ENCODE measurements at places on chromosomes 13 and 19.

GRCh38 chr19:6226444-6227155 lies 53.2 kb downstream of the MLLT1 start:
- no peak for DNase-seq

DNA sequence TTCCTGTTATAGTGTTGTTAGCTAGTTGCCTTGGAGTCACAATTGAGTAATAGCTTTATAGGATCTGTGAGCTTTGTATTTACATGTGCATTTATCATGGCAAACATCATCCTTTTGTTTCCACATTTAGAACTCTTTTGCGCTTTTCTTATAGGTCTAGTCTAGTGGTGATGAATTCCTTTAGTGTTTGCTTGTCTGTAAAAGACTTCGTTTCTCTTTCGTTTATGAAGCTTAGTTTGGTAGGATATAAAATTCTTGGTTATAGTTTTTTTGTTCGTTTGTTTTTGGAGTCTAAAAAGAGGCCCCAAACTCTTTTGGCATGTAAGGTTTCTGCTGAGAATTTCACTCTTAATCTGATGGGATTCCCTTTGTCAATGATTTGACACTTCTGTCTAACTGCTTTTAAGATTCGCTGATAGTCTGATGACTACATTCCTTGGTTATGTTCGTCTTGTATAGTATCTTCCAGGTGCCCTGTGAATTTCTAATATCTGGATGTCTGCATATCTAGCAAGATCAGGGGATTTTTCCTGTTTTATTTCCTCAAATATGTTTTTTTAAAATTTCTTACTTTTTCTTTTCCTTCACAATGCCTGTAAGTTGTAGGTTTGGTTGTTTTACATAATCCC lies 20.2 kb downstream of the DNAJC3 start:
- no peak for DNase-seq

DNA sequence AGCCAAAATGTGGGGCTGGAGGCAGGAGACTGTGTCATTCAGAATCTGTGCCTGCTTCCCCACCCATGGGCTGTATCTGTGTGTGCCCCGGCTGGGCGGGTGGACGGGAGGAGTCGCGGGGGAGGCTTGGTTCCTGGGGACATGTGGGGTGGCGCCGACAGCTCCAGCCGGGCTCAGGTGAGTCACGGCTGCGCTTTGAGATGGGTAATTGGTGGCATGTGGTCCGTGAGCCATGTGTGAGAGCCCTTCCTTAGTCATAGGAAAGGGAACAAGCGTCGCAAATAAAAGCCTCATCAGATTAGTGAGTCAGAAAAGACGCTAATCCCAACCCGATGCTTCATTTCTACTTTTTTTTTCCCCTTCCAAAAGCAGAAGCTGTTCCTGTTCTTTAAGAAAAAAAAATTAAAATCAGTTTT lies 118.6 kb upstream of the ZNF536 start:
- DNase-seq = peak; percentile 83

- no peak for DNase-seq
Observed at GRCh38 chr19:23547816-23548430, 139.1 kb downstream of the ZNF675 start.

- no peak for DNase-seq
Observed at GRCh38 chr13:78836238-78836784, 177.4 kb upstream of the OBI1 start.

- DNase-seq = no peak
Observed at GRCh38 chr13:52665325-52665724, 12.7 kb downstream of the SUGT1 start.

DNA sequence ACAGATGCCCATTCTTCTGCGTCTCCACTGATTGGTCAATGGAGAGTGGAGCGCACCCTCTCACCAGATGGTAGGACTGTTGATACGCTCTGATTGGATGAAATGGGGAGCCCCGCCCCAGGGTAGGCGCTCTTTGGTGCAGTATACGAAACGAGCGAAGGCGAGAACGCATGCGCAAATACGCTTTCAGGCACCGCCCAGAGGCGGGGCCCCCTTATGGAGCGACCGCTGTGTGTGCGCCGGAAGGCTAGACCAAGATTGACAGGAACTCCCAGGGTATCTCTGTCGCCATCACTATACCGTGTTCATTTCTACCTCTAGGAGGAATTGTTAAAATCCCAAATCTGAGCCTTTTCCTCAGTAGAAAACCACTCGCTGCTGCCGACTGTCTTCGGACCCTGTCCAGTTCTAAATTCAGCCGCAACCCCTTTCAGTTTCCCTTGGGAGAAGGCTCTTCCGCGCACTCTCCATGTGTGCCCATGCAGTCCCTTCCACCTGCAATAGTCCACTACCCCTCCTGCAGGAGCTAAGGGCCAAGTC lies 720 bp upstream of the HNRNPL start:
- no peak for DNase-seq

DNA sequence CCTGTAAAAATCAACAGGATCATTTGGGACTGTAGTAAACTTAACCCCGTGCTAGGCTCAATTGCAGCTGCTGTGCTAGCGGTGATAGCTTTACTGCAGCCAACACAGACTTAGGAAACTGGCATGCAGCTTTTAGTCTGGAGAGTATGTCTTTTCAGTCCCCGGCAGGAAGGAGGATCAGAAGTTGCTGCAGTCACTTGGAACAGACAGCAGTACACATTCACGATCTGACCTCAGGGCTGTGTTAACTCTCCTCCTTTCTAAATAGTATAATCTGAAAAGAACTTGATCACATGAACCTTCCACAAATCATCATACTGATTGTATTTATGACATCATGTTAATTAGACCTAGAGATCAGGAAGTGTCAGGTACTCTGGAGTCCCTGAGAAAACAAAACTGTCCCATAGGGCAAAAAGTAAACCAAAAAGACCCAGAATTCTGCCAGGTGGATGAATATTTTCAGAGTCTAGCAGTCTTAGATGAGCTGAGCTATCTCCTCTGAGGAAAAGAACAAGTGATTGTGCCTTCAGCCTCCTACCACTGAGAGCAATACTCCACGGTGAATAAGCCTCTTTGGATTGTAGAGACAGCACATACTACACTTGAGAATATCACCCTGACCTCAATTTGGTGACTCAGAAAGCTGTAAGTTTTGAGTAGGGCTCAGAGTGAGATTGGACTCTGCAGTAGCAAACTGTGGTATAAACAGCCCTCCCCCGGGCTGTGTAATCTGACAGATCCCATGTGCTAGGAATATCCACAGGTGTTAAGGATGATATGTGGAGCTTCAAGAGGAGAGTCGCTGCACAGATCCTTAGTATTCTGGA lies 181.0 kb upstream of the GPR12 start:
- DNase-seq = no peak

GRCh38 chr19:37127999-37128820 lies 44.3 kb downstream of the ZNF585A start:
- DNase-seq = no peak

DNA sequence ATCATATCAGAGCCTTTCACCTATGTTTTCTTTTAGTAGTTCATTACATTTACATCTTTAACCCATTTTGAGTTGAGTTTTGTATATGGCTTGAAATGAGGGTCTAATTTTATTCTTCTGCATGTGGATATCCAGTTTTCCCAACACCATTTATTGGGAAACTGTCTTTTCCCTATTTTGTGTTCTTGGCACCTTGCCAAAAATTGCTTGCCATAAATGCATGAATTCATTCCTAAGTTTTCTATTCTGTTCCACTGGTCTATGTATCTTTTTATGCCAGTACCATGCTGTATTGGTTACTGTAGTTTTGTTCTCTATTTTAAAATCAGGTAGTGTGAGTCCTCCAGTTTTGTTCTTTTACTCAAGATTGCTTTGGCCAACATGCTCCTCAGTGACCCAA lies 144.0 kb upstream of the OBI1 start:
- DNase-seq = no peak

- no peak for DNase-seq
Observed at GRCh38 chr13:87128036-87128435, 543.1 kb upstream of the SLITRK5 start.

GRCh38 chr19:50377051-50377461 lies 799 bp downstream of the NR1H2 start:
- peak; percentile 66 for DNase-seq

- DNase-seq = no peak
Observed at GRCh38 chr13:48551329-48551728, 18.4 kb upstream of the RCBTB2 start.

DNA sequence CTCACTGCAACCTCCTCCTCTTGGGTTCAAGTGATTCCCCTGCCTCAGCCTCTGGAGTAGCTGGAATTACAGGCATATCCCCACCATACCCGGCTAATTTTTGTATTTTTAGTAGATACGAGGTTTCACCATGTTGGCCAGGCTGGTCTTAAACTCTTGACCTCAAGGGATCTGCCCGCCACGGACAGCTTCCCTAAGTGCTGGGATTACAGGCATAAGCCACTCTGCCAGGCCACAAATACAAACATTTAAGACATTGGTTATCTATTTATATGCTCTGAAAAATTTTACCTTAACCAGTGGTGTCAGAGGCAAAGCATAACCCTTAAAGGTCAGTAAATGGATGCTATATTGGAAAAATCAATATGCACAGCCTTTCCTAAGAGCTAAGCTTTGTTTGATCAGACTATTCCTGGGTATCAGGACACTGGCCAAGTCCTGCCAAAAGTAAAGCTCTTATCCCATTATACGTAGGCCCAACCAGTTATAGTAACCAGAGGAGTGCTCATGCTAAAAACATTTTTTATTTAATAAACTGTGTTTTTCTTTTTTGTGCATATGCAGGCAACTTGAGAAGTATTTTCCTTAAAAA lies 56.4 kb upstream of the STARD13 start:
- no peak for DNase-seq
